ENCODE measurements at places on chromosomes 6 and 20.
A peak's percentile ranks its signal among the peaks of the same experiment; 100 is the strongest.

DNA sequence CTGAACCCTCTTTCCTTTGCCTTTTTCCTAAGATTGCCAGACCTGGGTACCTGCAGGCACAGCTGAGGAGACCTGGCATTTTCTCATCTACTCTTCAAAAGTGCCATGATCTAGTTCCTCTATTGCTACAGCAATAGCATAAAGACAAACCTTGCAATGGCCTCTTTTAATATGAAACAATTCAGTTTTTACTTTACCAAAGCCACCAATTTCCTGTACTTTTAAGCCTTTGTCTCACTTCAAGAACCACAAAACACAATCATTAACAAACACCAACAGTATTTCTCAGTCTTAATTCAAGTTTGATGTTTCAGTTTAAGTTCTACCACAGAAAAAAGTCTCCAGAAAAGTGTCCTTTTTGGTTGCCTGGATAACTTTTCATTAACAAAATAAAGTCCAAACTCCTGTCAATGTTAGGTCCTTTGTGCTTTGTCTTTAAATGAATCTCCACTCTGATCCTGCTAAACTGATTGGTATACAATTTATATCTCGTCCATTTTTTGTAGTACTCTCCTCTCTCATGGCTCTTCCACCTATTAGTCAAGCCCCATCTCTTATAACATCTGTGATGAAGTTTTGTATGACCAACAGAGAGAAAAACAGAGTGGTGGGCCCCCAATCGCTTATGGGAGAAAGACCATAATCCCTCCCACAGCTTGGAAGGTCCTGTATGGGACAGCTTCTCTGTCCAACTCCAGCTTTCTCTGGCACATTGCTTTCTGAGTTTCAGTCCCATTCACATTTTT lies 50.5 kb upstream of the THEMIS start:
- H3K36me3 ChIP-seq: no peaks in the 10 kb centered on the region
- no peaks in the 10 kb centered on the region for H3K27me3 ChIP-seq
- no peak for DNase-seq
- no peaks in the 10 kb centered on the region for H3K4me1 ChIP-seq
- H3K27ac ChIP-seq: no peak overlapping the region

DNA sequence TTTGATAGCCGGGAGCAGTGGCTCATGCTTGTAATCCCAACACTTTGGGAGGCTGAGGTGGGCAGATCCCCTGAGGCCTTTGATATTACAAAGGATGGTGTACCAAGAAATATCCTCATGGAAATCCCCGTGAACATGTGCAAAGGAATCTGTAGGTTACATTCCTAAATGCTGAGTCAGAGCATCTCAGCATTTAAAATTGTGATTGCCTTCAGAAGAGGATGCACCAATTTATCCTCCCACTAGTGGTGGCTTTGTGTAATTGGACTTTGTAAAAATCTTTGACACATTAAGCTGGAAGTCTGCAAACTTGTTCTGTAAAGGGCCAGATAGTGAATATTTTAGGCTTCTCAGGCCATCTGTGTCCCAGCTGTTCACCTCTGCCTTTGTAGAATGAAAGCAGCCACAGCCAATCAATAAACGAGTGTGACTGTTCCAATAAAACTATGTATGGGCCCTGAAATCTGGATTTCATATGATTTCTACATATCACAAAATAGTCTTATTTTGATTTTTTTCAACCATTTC lies 11.8 kb downstream of the TMEM14B start:
- no peaks in the 10 kb centered on the region for H3K27me3 ChIP-seq
- no peak overlapping the region for H3K4me3 ChIP-seq
- no peaks in the 10 kb centered on the region for H3K36me3 ChIP-seq
- H3K4me1 ChIP-seq: no peaks in the 10 kb centered on the region

GRCh38 chr6:127022302-127022701 lies 96.2 kb upstream of the RSPO3 start:
- H3K36me3 ChIP-seq: no peaks in the 10 kb centered on the region
- H3K27me3 ChIP-seq: no peaks in the 10 kb centered on the region
- no peak overlapping the region for H3K27ac ChIP-seq
- no peak overlapping the region for H3K4me3 ChIP-seq

- DNase-seq: no peak
- no peaks in the 10 kb centered on the region for H3K36me3 ChIP-seq
- no peak overlapping the region for H3K4me3 ChIP-seq
- peaks cover 5% of the 10 kb centered on the region for H3K27me3 ChIP-seq
- H3K27ac ChIP-seq: no peak overlapping the region
Observed at GRCh38 chr20:22663528-22664025, 79.2 kb upstream of the FOXA2 start.

- H3K4me3 ChIP-seq: no peak overlapping the region
- DNase-seq: no peak
- no peaks in the 10 kb centered on the region for H3K36me3 ChIP-seq
- H3K27me3 ChIP-seq: no peaks in the 10 kb centered on the region
- H3K4me1 ChIP-seq: no peaks in the 10 kb centered on the region
Observed at GRCh38 chr6:12196326-12196936, 93.7 kb upstream of the EDN1 start.

GRCh38 chr6:82842721-82843120 lies 222.9 kb downstream of the UBE3D start:
- DNase-seq: no peak
- H3K27ac ChIP-seq: no peak overlapping the region
- H3K4me3 ChIP-seq: no peak overlapping the region
- H3K36me3 ChIP-seq: no peaks in the 10 kb centered on the region

DNA sequence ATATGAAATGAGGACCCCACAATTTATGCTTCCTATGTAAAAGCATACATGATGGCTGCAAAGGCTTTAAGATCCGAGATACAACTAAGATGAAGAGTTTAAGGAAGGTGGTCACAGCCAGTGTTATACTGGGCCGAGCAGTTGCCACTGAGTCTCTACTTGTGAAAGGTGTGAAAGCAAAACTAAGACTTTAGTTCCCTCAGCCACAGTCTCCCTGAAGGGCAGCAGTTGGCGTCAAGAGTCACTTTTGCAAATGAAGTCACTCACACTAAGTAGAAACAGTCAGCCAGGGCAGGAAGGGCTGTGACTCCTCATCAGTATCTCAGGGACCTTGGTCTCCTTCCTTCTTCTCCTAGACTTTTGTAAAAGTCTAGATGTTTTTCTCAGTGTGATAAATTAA lies 191.6 kb upstream of the MCHR2 start:
- no peak overlapping the region for H3K4me3 ChIP-seq
- no peak for DNase-seq
- no peaks in the 10 kb centered on the region for H3K27me3 ChIP-seq
- H3K36me3 ChIP-seq: no peaks in the 10 kb centered on the region
- H3K4me1 ChIP-seq: no peaks in the 10 kb centered on the region

DNA sequence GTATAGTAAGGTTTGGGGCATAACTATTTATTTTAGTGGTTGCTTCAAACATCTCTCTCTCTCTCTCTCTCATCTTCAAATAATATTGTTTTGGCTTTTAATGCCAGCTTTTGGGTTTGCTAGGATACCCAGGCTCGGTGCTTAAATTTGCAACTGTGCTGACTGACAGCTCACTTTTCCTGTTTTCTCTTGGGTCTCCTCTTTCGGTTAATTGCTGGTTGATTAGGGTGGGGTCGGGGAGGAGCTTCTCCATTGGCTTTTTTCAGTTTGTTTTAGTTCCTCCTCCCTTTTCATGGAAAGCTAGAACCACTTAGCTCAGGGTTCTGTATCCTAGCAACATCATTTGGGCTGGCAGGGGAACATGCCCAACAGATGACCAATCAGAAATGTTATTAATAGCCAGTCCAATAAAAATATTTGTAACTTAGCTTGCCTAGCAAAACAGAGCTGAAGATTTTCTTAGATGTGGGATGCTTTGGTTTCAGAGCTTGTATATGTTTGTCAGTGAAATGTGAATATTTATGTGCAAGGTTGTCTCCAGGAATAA lies 11.3 kb downstream of the TFAP2B start:
- no peaks in the 10 kb centered on the region for H3K36me3 ChIP-seq
- H3K4me1 ChIP-seq: no peaks in the 10 kb centered on the region

- H3K4me1 ChIP-seq: no peaks in the 10 kb centered on the region
- no peak overlapping the region for H3K4me3 ChIP-seq
- H3K27me3 ChIP-seq: no peaks in the 10 kb centered on the region
- no peak for DNase-seq
- peak overlapping the region; percentile 81 for H3K27ac ChIP-seq
Observed at GRCh38 chr6:111973118-111973761, 80.7 kb upstream of the CCN6 start.

DNA sequence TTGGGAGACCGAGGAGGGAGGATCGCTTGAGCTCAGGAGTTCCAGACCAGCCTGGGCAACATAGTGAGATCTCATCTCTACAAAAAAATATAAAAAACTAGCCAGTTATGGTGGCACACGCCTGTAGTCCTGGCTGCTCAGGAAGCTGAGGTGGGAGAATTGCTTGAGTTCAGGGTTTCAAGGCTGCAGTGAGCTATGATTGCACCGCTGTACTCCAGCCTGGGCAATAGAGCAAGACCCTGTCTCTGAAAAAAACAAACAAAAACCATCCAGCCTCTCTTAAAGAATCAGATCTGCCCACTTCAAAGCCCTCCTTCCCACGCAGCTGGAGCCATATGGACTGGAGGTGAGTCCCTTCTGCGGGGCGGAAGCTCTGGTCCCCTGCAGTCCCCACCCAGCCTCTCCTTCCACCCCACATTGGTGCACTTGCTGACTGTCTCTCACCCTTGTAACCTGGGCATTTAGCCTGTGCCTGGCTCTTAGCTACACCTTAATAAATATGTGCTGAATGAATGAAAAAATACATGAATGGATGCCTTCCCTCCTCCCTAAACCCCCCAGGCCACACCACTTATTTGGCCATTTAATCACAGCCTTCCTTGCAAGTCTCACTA lies 7.2 kb upstream of the PARD6B start:
- H3K27me3 ChIP-seq: no peaks in the 10 kb centered on the region
- peaks cover under 1% of the 10 kb centered on the region for H3K4me1 ChIP-seq
- no peaks in the 10 kb centered on the region for H3K36me3 ChIP-seq
- H3K4me3 ChIP-seq: peak overlapping the region; percentile 19
- H3K27ac ChIP-seq: peak overlapping the region; percentile 76

DNA sequence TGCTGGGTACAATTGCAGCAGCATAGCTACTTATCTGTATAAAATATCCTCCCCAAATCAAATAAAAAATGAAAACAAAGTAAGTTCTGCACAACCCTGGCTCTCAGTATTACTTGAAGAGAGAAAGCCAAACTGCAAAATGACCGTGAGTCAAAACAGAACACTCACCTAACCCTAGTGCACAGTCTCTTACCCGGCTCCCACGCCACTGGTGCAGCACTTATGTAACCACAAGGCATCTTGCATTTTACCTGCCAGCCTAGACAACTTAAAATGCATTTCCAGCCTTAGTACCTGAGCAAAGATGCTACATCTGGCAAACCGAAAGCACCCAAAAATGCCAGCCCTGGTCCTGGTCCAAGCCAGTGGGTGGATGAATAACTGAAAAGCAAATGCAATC lies 12.4 kb upstream of the SIRPB1 start:
- no peaks in the 10 kb centered on the region for H3K4me1 ChIP-seq
- no peaks in the 10 kb centered on the region for H3K36me3 ChIP-seq
- no peak overlapping the region for H3K27ac ChIP-seq
- H3K4me3 ChIP-seq: no peak overlapping the region
- DNase-seq: no peak

GRCh38 chr6:169938731-169939130 lies 187.3 kb downstream of the ERMARD start:
- peaks cover 14% of the 10 kb centered on the region for H3K27me3 ChIP-seq
- no peaks in the 10 kb centered on the region for H3K4me1 ChIP-seq
- no peak for DNase-seq
- no peak overlapping the region for H3K27ac ChIP-seq

GRCh38 chr20:3431109-3431508 lies 23.6 kb upstream of the DNAAF9 start:
- H3K27me3 ChIP-seq: no peaks in the 10 kb centered on the region
- no peak overlapping the region for H3K4me3 ChIP-seq
- no peaks in the 10 kb centered on the region for H3K36me3 ChIP-seq
- no peak overlapping the region for H3K27ac ChIP-seq
- no peak for DNase-seq

DNA sequence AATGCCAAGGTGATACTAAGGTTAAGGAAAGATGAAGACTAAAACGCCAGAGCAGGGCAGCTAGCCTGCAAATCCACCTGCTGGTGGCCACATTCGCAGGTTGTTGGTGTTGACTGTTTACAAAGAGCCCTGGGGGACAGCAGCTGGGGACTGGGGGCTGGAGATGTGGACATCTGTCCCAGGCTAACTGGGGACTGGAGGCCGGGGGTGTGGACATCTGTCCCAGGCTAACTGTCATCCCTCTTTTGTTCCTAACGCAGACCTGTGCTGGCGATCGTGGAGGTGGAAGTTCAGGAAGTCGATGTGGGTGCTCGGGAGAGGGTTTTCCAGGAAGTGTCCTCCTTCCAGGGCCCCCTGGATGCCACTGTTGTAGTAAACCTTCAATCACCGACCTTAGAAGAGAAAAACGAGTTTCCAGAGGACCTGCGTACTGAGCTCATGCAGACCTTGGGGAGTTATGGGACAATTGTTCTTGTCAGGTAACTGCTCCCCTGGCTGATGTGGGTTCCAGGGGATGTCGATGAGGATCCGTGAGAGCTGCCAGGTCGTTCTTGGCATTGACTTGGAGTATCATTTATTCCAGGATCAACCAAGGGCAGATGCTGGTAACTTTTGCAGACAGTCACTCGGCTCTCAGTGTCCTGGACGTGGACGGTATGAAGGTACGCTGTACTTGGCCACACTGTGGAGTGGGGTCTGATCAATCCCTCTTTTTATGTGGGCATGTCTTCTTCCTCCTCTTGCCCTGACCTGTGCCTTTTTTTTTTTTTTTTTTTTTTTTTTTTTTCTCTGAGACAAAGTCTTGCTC lies 87.0 kb downstream of the SERAC1 start:
- peaks cover 4% of the 10 kb centered on the region for H3K36me3 ChIP-seq
- H3K4me3 ChIP-seq: no peak overlapping the region
- H3K4me1 ChIP-seq: no peaks in the 10 kb centered on the region
- DNase-seq: no peak
- no peak overlapping the region for H3K27ac ChIP-seq

- no peaks in the 10 kb centered on the region for H3K36me3 ChIP-seq
- no peak for DNase-seq
- peak overlapping the region; percentile 83 for H3K4me3 ChIP-seq
- no peaks in the 10 kb centered on the region for H3K27me3 ChIP-seq
Observed at GRCh38 chr6:33427585-33428223, 7.8 kb downstream of the SYNGAP1 start.

- peak; percentile 71 for DNase-seq
- no peak overlapping the region for H3K4me3 ChIP-seq
- H3K4me1 ChIP-seq: no peaks in the 10 kb centered on the region
- H3K36me3 ChIP-seq: no peaks in the 10 kb centered on the region
Observed at GRCh38 chr6:37691904-37692806, 5.5 kb downstream of the MDGA1 start.

GRCh38 chr20:63961664-63962425 lies 5.6 kb upstream of the UCKL1 start:
- no peak overlapping the region for H3K4me3 ChIP-seq
- no peak overlapping the region for H3K27ac ChIP-seq
- no peaks in the 10 kb centered on the region for H3K27me3 ChIP-seq
- DNase-seq: no peak

DNA sequence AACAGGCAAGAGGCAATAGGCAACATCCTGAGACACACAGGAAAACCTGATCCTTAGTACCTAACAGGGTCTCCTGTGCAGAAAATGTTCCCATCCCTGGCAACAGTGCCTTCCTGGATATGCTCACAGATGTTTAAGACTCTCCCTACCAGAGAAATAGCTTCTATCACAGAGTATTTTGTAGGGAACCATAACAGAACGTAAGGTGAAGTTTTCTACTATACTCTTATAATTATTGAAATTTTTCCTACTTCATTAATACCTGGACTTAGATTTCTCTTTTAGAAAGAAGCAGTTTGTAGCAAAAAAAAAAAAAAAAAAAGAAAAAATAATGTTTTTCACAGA lies 33.5 kb upstream of the LGSN start:
- no peak overlapping the region for H3K27ac ChIP-seq
- H3K27me3 ChIP-seq: no peaks in the 10 kb centered on the region

- no peaks in the 10 kb centered on the region for H3K36me3 ChIP-seq
- H3K27ac ChIP-seq: no peak overlapping the region
- no peak for DNase-seq
- H3K4me1 ChIP-seq: no peaks in the 10 kb centered on the region
- no peaks in the 10 kb centered on the region for H3K27me3 ChIP-seq
Observed at GRCh38 chr6:95847061-95847460, 168.7 kb upstream of the FUT9 start.
